Activated naive CD4-positive, alpha-beta T cell treated with anti-CD3 and anti-CD28 coated beads, Interleukin-2, amount 10 ng/mL, durations not matched to agents 7 days and 5 days (primary cell): ENCODE measurements at places on chromosomes 1 and 21.

- no peak for DNase-seq
- peaks cover 3% of the 10 kb centered on the region for H3K36me3 ChIP-seq
- H3K4me1 ChIP-seq: peaks cover 25% of the 10 kb centered on the region
- peaks cover 29% of the 10 kb centered on the region for H3K27me3 ChIP-seq
Measured at GRCh38 chr21:43861706-43862105, 3.3 kb upstream of the AGPAT3 start.

DNA sequence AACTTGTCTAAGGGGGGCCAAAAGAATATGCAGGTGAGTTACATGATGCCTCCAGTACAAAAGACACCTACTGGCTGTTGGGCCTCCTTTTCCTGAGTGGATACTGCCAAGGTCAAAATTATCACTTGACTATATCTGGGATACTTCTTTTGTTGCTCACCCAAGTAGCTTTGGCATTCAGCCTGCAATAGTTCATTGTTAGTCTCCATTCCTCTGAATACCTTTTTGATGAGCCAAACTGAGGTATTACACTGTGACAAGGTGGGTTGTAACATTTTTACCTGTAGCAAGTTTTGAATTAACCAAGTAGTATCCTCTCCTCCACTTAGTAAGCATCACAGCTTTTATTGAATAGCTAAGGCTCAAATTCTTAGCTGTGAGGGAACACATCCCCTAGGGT lies 408.0 kb downstream of the LRRIQ3 start:
- no peak for DNase-seq
- no peaks in the 10 kb centered on the region for H3K27me3 ChIP-seq
- H3K27ac ChIP-seq: no peak overlapping the region
- no peaks in the 10 kb centered on the region for H3K4me1 ChIP-seq
- H3K36me3 ChIP-seq: no peaks in the 10 kb centered on the region

DNA sequence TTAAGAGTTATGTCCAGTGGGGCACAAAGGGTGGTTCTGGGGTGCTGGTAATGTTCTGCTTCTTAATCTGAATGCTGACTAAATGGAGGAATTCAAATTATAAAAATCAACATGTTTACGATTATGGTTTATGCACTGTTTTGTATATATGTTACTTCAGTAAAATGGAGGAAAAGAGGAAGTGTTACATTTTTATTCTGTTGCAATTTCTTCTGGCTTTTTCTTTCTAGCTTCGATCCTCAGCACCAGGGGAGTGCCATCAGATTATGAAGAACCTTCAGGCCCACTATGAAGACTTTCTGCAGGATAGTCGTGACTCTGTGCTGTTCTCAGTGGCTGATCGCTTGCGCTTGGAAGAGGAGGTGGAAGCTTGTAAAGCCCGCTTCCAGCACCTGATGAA lies 105.5 kb downstream of the MACF1 start:
- H3K4me3 ChIP-seq: no peak overlapping the region
- H3K4me1 ChIP-seq: no peaks in the 10 kb centered on the region
- H3K36me3 ChIP-seq: peaks cover 66% of the 10 kb centered on the region
- DNase-seq: no peak
- no peaks in the 10 kb centered on the region for H3K27me3 ChIP-seq

- no peaks in the 10 kb centered on the region for H3K36me3 ChIP-seq
- H3K27ac ChIP-seq: no peak overlapping the region
- H3K4me3 ChIP-seq: no peak overlapping the region
- DNase-seq: no peak
- H3K4me1 ChIP-seq: no peaks in the 10 kb centered on the region
Measured at GRCh38 chr21:15243406-15243805, 178.6 kb upstream of the NRIP1 start.

GRCh38 chr1:92808381-92808780 lies 23.5 kb upstream of the RPL5 start:
- H3K4me3 ChIP-seq: no peak overlapping the region
- H3K27me3 ChIP-seq: peaks cover 40% of the 10 kb centered on the region
- DNase-seq: no peak
- no peaks in the 10 kb centered on the region for H3K4me1 ChIP-seq
- H3K36me3 ChIP-seq: no peaks in the 10 kb centered on the region
- H3K27ac ChIP-seq: no peak overlapping the region

GRCh38 chr1:42684139-42684538 lies 1.9 kb downstream of the YBX1 start:
- H3K27ac ChIP-seq: peak overlapping the region; percentile 53
- peak overlapping the region; percentile 95 for H3K4me3 ChIP-seq

DNA sequence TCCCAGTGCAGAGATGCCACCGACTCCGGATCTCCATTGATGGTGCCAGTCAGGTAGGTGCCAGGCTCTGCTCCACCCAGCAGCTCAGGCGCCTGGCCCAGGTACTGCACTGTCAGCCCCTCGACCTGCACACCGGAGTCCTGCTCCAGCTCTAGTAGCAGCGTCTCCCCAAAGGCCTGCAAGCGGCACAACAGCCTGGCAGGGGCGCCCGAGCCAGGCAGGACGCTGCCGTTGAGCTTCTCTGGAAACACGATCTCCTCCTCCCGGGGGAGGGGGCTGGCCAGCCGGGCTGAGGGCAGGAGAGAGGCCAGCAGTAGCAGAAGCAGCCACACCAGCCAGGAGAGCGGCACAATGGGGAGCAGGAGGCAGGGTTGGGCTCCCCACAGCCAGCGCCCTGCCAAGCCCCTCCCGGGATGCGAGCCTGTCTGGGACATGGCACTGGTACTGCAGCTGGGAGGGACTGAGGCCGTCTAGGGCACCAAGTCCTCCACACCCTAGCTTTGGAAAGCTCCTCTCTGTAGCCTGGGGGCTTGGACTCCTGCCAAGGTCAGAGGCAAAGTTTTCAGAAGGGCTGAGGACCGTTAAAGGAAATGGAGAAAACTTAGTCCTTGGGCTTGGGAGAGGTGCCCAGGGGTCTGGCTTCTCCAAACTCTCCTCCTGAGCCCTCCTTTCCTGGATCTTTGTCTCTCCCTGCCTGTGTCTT lies 509 bp downstream of the ADAMTS4 start:
- peaks cover 7% of the 10 kb centered on the region for H3K36me3 ChIP-seq
- peaks cover 69% of the 10 kb centered on the region for H3K4me1 ChIP-seq
- no peaks in the 10 kb centered on the region for H3K27me3 ChIP-seq
- H3K27ac ChIP-seq: no peak overlapping the region

DNA sequence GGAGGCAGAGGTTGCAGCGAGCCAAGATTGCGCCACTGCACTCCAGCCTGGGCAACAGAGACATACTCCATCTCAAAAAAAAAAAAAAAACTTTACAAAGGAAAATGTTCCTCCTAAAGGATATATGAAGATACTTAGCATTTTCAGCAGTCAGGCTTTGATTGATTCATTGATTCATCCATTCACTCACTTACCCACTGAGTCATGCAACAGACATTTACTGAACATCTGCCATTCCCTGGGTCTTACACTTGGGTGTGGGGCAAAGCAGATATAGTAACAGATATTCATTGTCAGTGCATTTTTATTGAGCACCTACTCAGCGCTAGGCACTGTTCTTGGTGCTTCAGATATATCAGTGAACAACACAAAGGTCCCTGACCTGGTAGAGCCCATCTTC lies 5.6 kb upstream of the LACTBL1 start:
- H3K36me3 ChIP-seq: no peaks in the 10 kb centered on the region
- no peak overlapping the region for H3K27ac ChIP-seq
- H3K27me3 ChIP-seq: peaks cover 38% of the 10 kb centered on the region
- no peak overlapping the region for H3K4me3 ChIP-seq

GRCh38 chr1:10868599-10868965 lies 72.1 kb upstream of the CASZ1 start:
- DNase-seq: no peak
- H3K36me3 ChIP-seq: no peaks in the 10 kb centered on the region
- H3K4me3 ChIP-seq: no peak overlapping the region
- peaks cover 10% of the 10 kb centered on the region for H3K4me1 ChIP-seq
- no peak overlapping the region for H3K27ac ChIP-seq

GRCh38 chr1:107877745-107878144 lies 87.2 kb downstream of the VAV3 start:
- no peak overlapping the region for H3K27ac ChIP-seq
- peaks cover 3% of the 10 kb centered on the region for H3K4me1 ChIP-seq
- H3K27me3 ChIP-seq: no peaks in the 10 kb centered on the region
- H3K4me3 ChIP-seq: no peak overlapping the region

- H3K4me1 ChIP-seq: peaks cover 11% of the 10 kb centered on the region
- H3K4me3 ChIP-seq: no peak overlapping the region
Measured at GRCh38 chr1:1619917-1620361, 4.6 kb downstream of the MIB2 start.

GRCh38 chr1:112470966-112471365 lies 37.8 kb upstream of the WNT2B start:
- H3K27me3 ChIP-seq: peaks cover 31% of the 10 kb centered on the region
- no peak overlapping the region for H3K4me3 ChIP-seq
- H3K4me1 ChIP-seq: peaks cover 8% of the 10 kb centered on the region
- no peak for DNase-seq
- no peak overlapping the region for H3K27ac ChIP-seq

- no peak for DNase-seq
- no peak overlapping the region for H3K4me3 ChIP-seq
- peaks cover 28% of the 10 kb centered on the region for H3K36me3 ChIP-seq
Measured at GRCh38 chr1:155834296-155834926, 22.6 kb downstream of the GON4L start.

GRCh38 chr1:223747838-223748335 lies 35.5 kb downstream of the CAPN2 start:
- H3K27me3 ChIP-seq: no peaks in the 10 kb centered on the region
- DNase-seq: no peak
- H3K27ac ChIP-seq: peak overlapping the region; percentile 10
- peaks cover 14% of the 10 kb centered on the region for H3K4me1 ChIP-seq
- H3K4me3 ChIP-seq: no peak overlapping the region
- peaks cover 60% of the 10 kb centered on the region for H3K36me3 ChIP-seq

GRCh38 chr1:41490911-41491310 lies 6.4 kb upstream of the EDN2 start:
- H3K27ac ChIP-seq: no peak overlapping the region
- peaks cover 77% of the 10 kb centered on the region for H3K27me3 ChIP-seq
- no peaks in the 10 kb centered on the region for H3K36me3 ChIP-seq

DNA sequence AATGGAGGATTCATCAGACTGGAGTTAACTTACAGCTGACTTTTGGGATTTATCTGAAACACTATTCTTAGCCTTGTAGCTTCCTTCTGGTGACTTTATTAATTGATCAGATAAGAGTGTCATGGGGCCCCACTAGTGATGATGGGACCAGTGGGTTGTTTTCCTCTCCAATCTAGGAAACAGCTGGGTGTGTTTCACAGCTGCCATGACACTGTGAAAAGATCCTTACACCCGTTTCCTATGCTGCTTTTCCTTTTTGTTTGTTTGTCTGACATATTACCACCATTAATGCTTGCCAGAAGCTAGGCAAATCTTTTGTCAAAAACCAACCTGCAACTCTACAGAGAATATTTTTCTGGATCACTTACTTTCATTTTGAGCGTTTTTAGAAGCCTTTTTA lies 86.2 kb downstream of the ZBTB18 start:
- DNase-seq: no peak
- no peak overlapping the region for H3K27ac ChIP-seq
- peak overlapping the region; percentile 44 for H3K4me3 ChIP-seq

- DNase-seq: no peak
- H3K27me3 ChIP-seq: peaks cover 4% of the 10 kb centered on the region
- H3K4me1 ChIP-seq: no peaks in the 10 kb centered on the region
Measured at GRCh38 chr1:220824031-220824989, 37.6 kb downstream of the MTARC1 start.

GRCh38 chr1:93680076-93680419 lies 1.6 kb downstream of the BCAR3 start:
- peaks cover 10% of the 10 kb centered on the region for H3K4me1 ChIP-seq
- H3K27me3 ChIP-seq: peaks cover 74% of the 10 kb centered on the region
- DNase-seq: no peak
- H3K27ac ChIP-seq: no peak overlapping the region

- H3K27ac ChIP-seq: peak overlapping the region; percentile 75
- H3K4me1 ChIP-seq: peaks cover 36% of the 10 kb centered on the region
- H3K4me3 ChIP-seq: no peak overlapping the region
- no peaks in the 10 kb centered on the region for H3K36me3 ChIP-seq
Measured at GRCh38 chr1:24705260-24706073, 39.8 kb upstream of the CLIC4 start.

DNA sequence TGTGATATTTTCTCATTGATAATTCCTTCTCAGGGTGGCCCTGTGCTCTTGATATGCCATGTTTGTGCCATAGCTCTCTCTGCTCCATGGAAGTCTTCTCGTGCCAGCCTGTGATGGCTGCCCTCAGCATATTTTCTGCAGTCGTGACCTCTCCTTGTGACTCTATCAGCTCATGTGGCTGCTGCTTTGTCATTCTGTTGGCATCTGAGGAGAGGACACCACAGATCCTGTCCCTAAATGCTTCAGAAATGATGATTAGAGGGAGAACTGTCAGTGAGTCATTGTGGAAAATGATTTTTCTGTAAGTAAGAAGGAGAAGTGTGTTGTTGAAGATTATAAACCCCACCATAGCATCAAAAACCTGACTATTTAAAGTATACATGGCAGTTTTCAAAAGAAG lies 286.0 kb downstream of the ADGRL2 start:
- no peaks in the 10 kb centered on the region for H3K27me3 ChIP-seq
- H3K27ac ChIP-seq: no peak overlapping the region
- no peaks in the 10 kb centered on the region for H3K4me1 ChIP-seq

- H3K27me3 ChIP-seq: peaks cover 3% of the 10 kb centered on the region
- no peak overlapping the region for H3K4me3 ChIP-seq
- H3K4me1 ChIP-seq: peaks cover 2% of the 10 kb centered on the region
- H3K36me3 ChIP-seq: no peaks in the 10 kb centered on the region
- no peak overlapping the region for H3K27ac ChIP-seq
- DNase-seq: no peak
Measured at GRCh38 chr21:35197992-35198431, 148.9 kb upstream of the RUNX1 start.

GRCh38 chr1:24707687-24708086 lies 37.6 kb upstream of the CLIC4 start:
- H3K4me1 ChIP-seq: peaks cover 36% of the 10 kb centered on the region
- H3K27ac ChIP-seq: no peak overlapping the region
- H3K36me3 ChIP-seq: no peaks in the 10 kb centered on the region

DNA sequence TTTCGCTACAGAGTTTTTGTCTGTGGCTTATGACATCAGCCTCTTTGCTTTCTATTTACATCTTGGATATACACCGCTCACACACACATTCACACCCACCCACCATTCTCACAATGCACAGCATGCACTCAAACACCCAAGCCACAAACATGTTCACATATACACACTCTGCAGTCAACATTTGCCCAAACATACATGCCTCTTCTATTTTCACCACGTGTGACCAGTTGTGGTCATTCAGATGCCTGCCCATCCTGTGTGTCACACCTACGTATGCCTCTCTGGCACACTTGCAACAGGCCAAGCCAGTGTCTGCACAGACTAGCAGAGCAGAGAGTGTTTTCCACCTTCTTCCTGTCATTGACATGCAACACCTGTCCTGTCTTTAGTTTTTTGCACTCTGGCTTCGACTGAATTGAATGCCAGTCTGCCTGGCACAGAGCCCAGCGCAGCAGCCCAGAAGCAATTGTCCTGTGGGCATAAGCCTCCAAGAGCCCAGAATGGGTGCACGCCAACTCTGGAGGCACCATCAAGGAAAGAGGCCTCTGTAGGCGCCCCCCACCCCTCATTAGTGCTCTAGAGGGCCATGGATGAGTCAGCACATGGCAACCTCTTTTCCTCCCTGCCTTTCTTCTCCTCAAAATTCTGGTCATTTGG lies 37.7 kb upstream of the LRRN2 start:
- no peaks in the 10 kb centered on the region for H3K4me1 ChIP-seq
- no peak overlapping the region for H3K4me3 ChIP-seq
- peaks cover 19% of the 10 kb centered on the region for H3K27me3 ChIP-seq

- no peaks in the 10 kb centered on the region for H3K36me3 ChIP-seq
- no peak for DNase-seq
- H3K27me3 ChIP-seq: peaks cover 3% of the 10 kb centered on the region
- H3K4me1 ChIP-seq: no peaks in the 10 kb centered on the region
- no peak overlapping the region for H3K27ac ChIP-seq
Measured at GRCh38 chr21:32136546-32136945, 142.3 kb downstream of the MIS18A start.
